Pulmonary artery endothelial cell (primary cell): ENCODE measurements at places on chromosomes 6 and 20.
A peak's percentile ranks its signal among the peaks of the same experiment; 100 is the strongest.

- no peak for DNase-seq
Observed at GRCh38 chr20:11296221-11296620, 621.5 kb upstream of the BTBD3 start.

DNA sequence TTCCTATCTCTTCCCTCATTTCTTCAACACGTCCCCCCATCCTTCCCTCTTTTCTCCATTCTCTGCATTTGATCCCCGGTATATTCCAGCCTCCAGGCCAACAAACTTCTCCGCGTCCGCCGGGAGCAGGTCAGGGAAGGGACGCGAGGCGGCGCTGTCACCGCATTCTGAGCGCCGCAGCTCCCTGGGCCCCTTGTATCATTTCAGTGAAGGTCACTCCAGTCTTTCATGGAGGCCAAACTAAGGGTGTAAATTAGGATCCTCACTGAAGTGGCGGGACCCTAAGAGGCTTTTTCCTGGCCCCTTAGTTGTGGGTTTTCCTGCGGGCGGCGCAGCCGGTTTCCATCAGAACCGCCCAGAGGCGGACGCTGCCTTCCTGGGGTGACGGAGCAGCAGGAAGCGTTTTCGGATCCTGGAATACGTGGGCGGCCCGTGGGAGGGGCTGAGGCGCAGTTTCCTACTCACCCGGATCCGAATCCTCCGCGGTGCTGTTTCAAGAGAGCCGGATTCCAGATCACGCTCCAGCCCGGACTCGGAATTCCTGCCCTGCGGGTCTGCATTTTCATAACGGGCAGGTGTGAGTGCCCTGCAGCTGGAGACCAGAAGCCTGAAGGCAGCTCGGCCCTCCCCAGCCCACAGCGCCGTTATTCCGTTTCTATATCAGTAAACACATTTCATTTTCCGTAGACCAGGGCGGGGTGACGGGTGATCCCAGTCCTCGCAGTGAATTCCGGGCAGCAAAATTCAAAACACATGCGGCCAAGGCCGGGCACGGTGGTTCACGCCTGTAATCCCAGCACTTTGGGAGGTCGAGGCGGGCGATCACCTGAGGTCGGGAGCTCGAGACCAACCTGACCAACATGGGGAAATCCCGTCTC, 3.6 kb upstream of the MICA start:
- peak; percentile 67 for DNase-seq

GRCh38 chr6:104601131-104601651, 258.5 kb downstream of the HACE1 start:
- no peak for DNase-seq

GRCh38 chr20:47067776-47068175, 173.1 kb downstream of the EYA2 start:
- no peak for DNase-seq

DNA sequence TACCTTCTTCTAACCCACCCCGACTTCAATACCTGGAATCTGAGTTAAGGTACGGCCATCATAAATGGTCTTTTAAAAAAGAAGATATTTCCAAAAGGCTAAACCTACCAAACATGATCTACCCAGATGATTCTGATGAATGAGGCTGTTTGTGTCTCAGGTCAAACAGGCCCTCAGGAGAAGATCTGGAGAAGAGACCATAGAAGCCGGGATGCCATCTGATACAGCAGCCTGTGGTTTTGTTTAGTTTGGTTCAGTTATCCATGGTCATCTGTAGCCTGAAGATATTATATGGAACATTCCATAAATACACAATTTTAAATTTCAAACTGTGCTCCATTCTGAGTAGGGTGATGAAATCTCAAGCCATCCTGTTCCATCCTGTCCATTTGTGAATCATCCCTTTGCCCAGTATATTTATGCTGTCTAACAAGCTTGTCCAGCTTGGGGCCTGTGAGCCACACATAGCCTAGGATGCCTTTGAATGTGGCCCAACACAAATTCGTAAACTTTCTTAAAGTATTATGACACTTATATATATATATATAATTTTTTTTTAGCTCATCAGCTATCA, 4.0 kb upstream of the CAP2 start:
- DNase-seq = no peak

GRCh38 chr6:64930681-64931080, 776.3 kb downstream of the EYS start:
- DNase-seq = no peak

- no peak for DNase-seq
Observed at GRCh38 chr6:348860-349396, 42.6 kb upstream of the IRF4 start.

- no peak for DNase-seq
Observed at GRCh38 chr6:160500639-160501038, 152.5 kb downstream of the SLC22A3 start.

- no peak for DNase-seq
Observed at GRCh38 chr6:44696099-44696498, 308.6 kb downstream of the CDC5L start.

DNA sequence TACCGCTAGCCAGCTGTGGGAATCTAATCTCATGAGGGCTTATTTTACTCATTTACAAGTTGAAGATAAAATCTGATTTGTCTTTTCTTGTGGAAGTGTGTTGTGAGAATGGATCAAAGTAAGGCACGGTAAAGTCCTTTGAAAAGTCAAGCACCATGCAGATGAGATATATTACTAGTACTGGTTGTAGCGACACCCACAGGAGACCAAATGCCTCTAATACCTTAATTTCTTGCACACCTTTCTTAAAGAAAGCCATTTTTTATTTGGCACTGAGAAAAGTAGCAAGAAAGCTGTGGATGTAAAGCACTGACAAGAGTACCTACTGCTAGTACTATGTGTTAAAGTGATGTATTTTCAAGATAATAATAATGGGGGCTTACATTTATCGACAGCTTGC, 191.0 kb upstream of the MMS22L start:
- DNase-seq = no peak

GRCh38 chr6:21000331-21000801, 466.1 kb downstream of the CDKAL1 start:
- no peak for DNase-seq

- DNase-seq = no peak
Observed at GRCh38 chr6:138593909-138594757, 94.8 kb upstream of the NHSL1 start.

DNA sequence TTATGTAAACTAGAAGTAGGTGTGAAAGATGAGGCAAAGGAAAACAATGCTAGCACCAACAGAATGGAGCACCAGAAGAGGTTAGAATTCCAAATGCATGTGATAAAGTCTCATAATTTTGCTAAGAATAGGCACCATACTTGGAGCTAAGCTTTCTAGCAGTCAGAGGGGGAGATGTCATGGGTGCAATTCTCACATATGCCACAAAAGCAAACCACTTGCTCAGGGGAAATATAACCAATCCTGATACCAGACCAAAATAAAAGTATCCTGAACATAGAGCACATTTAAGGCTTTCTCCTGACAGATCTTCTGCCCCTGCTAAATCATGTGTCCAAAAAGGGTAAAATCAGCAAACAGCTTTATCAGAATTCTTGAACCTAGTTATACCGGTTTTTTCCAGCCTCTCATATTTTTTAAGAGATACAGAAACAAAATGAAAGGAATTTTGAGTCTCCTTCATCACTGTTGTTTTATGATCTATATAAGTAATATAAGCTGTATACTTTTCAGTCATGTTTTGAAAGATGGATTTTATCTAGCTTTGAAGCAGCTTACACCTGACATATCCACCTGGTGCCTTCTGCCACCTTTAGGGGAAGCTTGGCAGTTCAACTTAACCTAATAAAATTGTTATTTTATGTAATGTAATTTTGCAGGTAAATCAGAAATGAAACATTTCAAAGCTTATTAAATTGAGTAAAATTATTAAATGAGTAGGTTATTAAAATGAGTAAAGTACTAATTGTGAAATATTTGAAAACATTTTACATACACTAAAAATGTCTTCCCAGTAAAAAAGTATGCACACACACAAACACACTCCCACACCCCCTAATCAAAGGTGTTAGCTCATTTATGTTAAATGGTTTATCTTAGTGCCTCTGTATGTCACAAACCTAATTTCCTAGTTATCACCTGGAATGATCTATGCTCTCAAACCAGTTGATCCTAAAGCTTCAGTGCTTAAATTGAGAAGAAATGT, 2.8 kb downstream of the SPO11 start:
- DNase-seq = no peak

DNA sequence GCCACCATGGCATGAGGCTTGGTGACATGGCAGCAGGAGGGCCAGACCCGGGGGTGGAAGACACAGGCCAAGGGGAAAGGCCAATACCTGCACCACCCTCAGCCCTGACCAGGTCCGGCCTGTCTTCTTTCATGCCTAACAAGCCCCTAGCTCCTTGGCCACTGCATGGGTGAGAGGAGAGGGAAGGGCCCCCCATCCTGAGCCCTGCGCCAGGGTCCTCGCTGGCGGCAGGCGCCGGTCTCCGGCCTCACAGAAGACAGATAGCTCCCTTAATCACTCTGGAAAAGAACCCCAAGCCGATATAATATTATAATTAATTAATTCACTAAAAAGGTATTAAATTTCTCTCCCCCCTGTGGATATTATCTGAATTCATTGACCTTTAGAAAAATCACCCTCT, 41.4 kb downstream of the MDFI start:
- DNase-seq = no peak

GRCh38 chr20:36082315-36082915, 72.1 kb upstream of the EPB41L1 start:
- DNase-seq = no peak

DNA sequence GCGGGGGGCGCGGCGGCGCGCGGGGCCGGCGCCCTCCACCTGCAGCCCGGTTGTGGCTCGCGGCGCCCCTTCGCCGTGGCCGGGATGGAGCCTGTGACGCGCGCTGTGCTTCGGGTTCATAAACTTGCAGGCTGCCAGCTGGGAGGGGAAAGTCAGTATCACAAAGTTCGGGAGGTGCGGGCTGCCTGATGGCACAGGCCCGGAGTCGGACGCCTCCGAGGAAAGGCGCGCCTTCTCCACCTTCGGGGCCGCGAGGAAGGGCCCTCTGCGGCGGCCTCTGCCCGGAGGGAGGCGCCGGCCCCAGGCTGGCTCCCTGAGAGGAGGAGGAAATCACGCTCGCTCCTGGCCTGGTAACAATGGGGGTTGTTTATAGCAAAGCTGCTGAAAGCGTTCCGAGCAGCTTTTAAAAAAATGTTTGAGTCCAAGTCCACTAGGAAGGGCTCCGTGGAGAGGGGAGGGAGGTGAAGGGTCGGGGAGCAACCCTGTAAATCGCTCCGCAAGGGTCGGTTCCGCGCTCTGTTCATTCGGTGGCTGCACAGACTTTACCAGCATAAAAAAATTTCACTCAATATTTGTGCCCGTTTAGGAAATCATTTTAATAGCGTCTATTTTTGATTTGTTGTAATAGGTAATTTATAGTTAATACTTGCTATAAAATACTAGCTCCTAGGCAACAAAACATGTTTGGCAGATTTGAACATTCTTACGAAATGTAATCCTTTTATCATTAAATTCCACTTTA, 1.0 kb downstream of the AFDN start:
- no peak for DNase-seq

DNA sequence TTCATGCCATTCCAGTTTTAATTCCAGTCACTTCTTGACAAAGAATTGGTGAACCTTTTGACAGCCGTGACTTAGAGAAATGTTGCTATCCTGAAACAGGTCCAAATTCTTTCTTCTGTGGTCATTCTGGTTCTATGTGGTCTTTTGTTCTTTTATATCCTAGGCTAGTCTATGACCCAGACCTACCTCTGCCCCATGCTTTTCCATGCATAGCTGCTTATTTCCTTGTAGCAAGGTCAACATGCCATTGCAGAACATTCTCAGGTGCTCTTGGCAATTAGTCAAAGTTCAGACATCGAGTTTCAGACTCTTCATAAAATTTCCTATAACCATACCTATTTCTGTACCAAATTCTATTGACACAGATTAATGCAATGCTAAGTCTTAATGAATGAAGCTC, 202.6 kb downstream of the PLCB1 start:
- no peak for DNase-seq

- no peak for DNase-seq
Observed at GRCh38 chr20:42406826-42407225, 782.9 kb downstream of the PTPRT start.

DNA sequence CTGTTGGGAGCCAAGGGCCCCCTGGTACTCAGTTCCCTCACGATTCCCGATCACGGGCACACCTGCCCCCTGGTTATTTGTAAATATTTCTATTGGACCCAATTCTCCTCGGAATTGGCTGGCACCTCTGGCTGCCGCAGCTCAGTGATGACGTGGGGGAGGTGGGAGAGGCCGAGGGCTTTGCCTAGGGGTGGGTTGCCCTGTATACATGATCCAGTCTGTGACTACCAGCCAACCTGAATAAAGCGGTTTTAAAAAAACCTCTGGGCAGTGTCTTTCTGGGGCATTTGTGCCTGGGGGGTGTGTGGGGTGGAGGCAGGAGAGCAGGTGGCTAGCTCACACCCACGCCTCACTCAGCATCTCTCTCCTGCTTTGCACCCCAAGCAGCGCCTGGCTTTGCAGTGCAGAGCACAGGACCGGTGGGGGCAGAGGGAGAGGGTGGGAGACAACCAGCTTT, 42.2 kb downstream of the VSTM2L start:
- no peak for DNase-seq

DNA sequence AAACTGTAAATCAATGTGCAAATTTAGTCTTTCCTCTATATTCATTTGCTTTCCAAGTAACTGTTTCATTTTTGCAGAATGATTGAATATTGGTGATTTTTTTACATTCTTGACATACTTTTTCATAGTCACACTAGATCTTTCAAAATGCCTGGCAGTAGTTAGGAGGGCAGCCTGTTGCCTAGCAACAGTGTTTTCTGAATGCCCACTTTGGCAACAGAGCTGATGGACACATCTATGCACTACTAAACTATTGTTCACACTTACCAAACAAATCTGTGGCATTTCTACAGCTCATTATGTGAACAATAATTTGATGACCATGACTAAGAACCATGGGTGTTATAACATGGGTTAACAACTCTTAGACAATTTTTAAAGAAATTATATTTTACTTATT, 438.0 kb upstream of the IMPG1 start:
- no peak for DNase-seq

DNA sequence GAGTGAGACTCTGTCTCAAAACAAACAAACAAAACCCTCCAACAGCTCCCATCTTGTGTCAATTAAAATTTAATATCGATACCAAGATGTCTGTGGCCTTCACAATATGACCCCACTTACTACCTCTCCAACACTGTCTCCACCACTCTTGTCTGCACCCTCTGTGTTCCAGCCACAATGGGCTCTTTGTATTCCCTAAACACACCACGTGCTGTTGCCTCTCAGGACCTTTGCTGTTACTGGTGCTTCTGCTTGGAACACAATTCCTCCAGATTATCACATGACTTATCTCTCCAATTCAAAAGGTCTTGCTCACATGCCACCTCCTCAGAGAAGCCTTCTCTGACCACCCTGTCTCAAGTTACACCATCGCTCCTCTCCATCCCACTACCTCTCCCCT, 6.0 kb upstream of the HCK start:
- no peak for DNase-seq

DNA sequence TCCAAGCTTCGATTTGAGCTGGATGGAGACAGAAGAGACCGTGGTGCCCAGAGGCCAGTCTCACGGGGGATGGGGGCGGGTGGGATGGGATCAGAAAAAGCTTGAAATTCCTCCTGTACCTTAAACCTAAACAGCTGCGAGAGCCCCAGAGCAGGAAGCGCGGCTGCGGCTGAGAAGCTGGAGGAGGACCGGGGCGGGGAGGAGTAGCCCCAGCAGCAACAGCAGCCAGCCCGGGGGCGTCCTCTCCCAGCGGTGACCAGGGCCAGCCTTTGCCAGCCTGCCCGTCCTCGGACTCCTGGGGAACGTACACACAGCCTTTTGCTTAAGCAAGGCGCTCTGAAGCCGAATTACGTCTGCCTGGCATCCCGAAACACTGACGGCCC, 17.4 kb upstream of the PRDM13 start:
- DNase-seq = no peak

GRCh38 chr6:31977816-31978431, 3.9 kb upstream of the C4A start:
- no peak for DNase-seq
